NCI-H1436 treated with DMSO at 0.1 percent for 48 hours (cell line): ENCODE measurements at places on chromosomes 1 and 21.

DNA sequence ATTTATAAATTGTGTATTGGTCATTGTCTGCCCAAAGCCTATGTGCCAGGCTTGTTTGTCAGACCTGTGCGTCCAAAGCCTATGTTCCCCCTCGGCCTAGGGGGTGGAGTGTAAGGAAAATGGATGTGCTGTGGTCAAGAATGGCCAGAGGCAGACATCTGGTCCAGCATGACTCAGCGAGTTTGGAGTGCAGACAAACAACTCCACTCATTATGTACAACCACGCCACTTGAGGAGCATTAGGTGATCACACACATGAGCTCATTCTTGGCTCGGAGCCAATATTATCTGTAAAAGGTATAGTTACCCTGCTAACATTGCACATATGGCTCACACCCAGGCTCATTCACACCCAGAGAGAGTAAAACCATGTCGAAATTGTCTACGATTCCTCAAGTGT, 1047.6 kb upstream of the ADGRL4 start:
- peak; percentile 91 for DNase-seq

- DNase-seq: no peak
These were observed 36.5 kb downstream of the NCF2 start for GRCh38 chr1:183553764-183554163.

DNA sequence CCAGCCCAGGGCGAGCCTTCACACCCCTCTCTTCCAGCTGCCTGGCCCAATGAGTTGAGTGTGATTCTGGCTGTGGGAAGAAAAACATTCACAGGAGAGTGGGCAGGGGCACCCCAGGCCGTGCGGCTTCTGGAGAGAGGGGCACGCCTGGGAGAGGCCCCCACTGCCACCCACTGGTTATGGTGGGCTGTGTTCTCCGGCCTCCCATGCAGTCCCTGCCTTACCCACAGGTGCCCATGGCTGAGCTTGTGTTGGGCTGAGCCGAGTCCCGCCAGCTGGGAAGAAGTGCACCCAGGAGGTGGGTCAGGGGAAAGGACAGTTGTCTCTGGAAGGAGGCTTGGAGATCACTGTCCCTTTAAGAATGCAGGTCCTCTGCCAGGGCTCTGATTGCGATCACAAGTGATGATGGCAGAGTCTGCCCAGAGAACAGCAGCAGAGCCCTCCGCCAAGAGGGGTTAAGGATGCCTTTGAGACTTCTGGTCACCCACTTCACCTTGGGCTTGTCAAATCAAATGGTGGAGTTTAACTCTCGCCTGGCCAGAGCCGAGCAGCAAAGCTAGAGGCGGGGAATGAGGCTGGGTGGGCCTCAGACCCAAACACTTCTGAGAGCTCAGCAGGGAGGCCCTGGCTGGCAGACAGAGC, 124.7 kb upstream of the ARHGEF16 start:
- DNase-seq: no peak

GRCh38 chr21:33937931-33938339, 22.3 kb upstream of the ATP5PO start:
- no peak for DNase-seq

DNA sequence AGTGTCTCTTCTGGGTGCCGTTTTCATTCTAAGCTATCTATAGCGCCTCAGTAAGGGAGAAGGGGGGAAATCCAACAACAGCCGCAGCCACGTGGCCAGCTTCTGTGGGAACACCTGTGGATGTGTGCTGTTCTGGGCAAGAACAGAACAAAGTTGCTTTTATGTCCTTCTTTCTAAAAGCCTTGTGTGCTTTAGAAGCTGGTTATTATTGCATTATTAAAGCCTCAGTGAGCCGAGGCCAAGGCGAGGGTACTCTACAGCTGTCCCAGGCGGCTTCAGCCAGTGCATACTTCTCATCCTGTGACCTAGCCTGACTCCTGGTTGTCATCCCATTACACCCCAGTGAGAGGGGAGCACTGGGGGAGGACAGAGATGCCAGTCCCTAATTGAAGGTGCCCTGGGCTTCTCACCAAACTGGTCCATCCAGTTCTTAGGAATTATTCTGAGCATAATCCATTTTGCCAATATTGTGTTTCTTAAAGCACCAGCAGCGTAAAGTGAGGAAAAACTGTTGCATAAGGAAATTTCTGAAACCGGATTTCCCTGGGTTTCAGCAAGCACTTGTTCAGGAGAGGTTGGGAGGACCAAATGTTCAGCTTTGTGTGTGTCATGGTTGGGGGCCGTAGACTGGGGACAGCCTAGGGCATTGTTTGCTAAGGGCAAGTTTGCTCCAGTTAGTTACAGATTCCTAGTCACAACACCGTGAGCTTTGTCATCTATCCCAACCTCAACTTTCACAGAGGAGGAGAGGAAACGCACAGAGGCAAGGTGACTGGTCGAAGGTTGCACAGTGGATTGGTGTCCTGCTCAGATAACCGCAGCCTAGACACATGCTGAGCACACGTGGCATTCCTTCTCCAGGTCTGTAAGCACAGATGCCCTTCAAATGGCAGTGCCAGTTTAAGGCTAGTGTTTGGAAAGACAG, 61.0 kb upstream of the ATP1A1 start:
- no peak for DNase-seq

DNA sequence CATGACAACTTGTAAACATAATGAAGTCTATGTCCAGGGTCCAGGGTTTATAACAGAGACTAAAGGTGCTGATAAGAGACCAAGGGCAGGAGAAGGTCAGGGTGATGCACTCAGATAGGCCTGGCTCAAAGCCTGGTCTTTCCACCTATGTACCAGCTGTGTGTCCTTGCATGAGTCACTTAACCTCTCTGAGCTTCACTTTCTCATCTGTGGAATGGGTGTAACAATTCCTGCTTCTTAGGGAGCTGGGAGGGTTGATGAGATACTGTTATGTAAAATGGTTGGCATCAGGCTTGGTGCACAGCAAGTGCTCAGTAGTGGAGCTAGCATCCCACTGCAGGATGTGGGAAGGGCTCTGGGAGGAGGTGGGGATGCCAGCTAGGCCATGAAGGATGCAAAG, 143.7 kb upstream of the CSF3R start:
- DNase-seq: no peak

DNA sequence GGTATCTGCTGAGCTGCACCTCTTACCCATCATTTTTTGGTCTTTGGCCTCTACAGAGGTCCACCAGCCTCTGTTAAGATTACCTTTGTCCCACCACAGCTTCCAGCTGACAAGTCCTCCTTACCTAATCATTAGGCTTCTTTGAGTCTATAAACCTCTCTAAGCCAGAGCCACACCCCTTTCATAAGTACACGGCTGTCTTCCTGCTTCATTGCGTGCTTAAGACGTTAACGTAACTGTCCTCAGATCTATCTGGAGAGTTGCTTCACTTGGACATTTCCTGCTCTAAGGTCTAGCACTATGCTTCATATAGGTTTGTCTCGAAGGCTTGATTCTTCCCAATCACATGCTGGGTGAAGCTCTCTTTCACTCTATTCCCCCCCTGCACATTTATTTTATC, 71.0 kb upstream of the CACHD1 start:
- DNase-seq: no peak

DNA sequence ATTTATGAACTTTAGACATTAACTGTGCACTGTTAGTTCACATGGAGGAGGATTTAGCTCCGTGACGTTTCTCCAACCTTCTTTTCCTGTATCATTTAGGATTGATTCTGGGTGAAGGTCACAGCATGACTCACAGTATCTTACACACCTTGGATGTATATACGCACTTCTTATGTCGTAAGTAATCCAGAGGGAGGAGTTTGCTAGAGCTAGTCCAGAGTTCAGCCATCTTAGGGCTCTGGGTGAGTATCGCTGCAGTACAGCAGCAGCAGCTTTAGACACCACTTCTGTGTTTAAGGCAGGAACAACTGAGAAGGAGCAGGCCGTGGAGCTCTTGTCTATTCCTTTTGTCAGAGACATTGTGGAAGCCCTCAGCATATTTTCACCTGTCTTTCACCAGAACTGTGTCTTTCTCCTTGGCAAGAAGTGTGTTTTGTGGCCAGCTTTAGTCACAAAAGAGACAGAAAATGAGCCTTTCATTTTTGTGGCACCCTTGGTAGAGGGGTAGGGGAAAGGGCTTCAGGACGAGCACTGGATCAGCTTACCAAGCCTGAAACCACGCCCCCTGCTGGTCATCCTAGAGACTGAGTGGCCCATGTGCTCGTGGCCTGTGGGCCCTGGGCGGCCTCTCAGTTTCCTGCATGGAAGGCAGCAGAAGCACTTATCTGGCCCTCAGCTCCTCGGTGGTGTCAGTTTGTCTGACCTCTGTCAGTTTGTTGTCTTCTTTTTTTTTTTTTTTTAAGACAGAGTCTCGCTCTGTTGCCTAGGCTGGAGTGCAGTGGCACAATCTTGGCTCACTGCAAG, 64.0 kb downstream of the ADARB1 start:
- DNase-seq: no peak

- DNase-seq: no peak
These were observed 56.8 kb upstream of the ABCG1 start for GRCh38 chr21:42161956-42162681.

DNA sequence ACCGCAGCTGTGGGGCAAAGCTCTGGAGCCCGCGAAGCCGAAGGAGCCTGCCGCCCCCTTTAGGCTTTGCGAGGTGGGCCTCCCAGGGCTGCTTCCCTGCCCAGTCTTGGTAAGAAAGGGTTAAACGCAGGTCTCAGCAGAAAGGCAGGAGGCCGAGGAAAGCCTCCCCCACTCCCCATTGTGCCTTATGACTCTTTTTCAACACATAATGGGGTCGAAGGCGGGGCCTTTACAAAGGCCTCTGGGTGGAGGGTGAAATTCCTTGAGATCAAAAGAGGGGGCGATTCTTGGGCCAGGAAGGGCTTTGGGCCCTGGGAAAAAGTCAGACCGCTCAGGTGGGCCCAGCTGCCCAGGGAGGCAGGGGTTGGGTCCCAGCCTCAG, 880 bp downstream of the ALPL start:
- DNase-seq: no peak

- no peak for DNase-seq
These were observed at the start of gene BMP8A for GRCh38 chr1:39491146-39491921. BMP8A (plus strand) TSS chr1:39491636; CDS start chr1:39491992, 356 bp downstream.

GRCh38 chr1:2861143-2861987, 59.9 kb upstream of the TTC34 start:
- no peak for DNase-seq

DNA sequence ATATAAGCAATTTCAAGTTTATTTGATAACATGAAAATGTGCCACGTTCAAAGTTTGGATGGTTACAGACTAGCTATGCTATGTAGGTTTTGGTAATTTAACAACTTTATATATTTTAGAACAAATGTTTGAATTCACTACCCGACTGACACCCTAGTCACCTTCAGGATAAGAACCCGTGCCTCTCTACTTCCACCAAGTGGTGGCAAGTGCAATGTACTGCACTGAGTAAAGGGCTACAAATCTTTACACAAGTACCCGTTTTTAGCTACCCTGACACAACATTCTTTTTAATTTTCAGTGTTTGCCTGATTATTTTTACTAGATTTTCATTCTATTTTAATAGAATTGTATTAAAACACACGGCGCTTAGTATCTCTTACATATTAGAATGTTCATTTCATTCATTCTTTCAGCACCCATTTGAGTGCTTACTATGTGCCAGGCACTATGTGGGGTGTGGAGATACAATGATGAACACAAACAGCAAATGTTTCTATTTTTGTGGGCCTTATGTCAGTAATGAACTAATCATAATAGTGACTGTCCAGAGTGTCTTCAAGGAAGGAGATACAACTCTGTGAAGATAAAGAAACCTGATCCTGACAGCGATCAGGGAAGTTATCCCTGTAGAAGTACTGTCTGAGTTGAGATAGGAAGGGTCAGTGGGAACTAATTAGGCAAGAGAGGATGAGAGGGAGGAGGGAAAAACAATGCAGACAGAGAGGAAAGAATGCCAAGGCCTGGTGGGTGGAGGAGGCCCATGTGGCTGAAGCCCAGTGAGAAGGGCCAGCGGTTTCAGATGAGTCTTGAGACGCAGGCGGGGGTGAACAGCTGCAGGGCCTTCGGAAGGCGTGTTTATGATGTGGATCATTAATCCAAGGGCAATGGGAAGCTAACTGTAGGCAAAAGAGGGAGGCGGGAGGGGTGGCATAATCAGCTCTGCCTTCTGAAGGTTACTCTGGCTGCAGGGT, 3.8 kb downstream of the LCA5L start:
- DNase-seq: no peak

- DNase-seq: no peak
These were observed at the start of gene EXO5 for GRCh38 chr1:40508375-40509341. EXO5 (plus strand) TSS chr1:40508767; CDS start chr1:40514545, 5,778 bp downstream.

GRCh38 chr1:8701794-8702471, 115.5 kb downstream of the RERE start:
- no peak for DNase-seq

DNA sequence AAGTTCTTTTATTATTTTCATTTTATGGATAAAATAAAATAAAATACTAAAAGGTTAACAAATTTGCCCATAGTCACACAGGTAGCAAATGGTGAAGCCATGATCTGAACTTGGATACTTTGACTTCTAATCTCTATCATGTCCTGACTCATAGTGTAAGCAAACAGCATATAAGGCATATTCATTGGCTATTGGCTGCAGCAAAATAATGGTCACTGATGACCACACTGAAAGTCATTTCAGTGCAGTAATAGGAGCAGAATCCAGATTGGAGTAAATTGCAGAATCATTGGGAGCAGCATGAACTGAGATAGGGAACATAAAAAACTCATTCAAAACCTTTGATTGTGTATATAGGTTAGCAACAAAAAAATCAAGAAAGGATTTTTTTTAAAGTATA, 262.9 kb downstream of the PLA2G4A start:
- no peak for DNase-seq

GRCh38 chr1:56168176-56168575, 411.2 kb downstream of the PLPP3 start:
- DNase-seq: no peak

DNA sequence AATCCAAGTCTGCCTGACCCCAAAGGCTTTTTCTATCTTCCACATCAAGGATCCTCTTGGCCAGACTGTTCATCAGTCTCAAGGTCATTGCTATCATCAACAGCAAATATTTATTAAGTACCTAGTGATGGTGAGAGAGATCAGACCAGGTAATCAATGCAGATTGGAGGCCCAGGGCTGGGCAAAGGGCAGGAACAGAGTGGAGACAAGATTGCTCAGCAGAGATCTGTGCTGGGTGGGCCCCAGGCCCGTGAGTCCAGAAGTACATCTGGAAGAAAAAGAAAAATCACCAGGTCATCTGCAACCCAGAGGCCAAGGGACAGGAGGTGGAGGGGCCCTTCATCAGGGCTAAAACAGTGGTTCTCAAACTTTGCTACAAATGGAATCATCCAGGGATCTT, 10.1 kb upstream of the PAQR7 start:
- no peak for DNase-seq

DNA sequence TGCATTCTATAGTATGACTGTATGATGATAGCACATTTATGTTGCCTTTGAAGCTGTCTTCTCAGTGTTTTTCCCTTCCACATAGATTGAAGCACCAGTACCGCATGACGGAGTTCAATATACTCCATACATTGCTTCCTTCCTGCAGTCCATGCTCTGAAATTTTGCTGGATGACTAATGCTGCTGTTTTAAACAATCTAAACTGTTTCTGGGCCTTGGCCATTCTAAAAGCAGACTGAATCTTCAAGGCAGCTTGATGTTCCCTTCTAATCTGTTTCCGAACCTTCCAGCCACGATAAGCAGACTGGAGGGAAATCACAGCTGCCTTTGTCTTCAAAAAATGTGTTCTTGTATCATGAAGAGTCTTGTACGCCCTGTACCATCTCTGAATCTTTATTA, 36.2 kb upstream of the F13B start:
- no peak for DNase-seq

GRCh38 chr1:210024996-210025395, 87.0 kb downstream of the SYT14 start:
- DNase-seq: no peak
